ENCODE measurements at places on chromosomes 16 and 17.

DNA sequence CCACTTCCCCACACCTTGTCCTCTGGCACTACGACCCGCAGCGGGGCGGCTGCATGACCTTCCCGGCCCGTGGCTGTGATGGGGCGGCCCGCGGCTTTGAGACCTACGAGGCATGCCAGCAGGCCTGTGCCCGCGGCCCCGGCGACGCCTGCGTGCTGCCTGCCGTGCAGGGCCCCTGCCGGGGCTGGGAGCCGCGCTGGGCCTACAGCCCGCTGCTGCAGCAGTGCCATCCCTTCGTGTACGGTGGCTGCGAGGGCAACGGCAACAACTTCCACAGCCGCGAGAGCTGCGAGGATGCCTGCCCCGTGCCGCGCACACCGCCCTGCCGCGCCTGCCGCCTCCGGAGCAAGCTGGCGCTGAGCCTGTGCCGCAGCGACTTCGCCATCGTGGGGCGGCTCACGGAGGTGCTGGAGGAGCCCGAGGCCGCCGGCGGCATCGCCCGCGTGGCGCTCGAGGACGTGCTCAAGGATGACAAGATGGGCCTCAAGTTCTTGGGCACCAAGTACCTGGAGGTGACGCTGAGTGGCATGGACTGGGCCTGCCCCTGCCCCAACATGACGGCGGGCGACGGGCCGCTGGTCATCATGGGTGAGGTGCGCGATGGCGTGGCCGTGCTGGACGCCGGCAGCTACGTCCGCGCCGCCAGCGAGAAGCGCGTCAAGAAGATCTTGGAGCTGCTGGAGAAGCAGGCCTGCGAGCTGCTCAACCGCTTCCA, 2.6 kb downstream of the METTL26 start:
- DNase-seq: no peak

DNA sequence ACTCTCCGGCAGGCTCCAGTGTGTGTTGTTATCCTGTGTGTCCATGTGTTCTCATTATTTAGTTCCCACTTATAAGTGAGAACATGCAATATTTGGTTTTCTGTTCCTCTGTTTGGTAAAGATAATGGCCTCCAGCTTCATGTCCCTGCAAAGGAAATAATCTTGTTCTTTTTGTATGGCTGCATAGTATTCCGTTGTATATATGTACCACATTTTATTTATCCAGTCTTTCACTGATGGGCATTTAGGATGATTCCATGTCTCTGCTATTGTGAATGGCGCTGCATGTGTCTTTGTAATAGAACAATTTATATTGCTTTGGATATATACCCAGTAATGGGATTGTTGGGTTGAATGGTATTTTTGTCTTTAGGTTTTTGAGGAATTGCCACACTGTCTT, 807.3 kb upstream of the CA10 start:
- DNase-seq: no peak

DNA sequence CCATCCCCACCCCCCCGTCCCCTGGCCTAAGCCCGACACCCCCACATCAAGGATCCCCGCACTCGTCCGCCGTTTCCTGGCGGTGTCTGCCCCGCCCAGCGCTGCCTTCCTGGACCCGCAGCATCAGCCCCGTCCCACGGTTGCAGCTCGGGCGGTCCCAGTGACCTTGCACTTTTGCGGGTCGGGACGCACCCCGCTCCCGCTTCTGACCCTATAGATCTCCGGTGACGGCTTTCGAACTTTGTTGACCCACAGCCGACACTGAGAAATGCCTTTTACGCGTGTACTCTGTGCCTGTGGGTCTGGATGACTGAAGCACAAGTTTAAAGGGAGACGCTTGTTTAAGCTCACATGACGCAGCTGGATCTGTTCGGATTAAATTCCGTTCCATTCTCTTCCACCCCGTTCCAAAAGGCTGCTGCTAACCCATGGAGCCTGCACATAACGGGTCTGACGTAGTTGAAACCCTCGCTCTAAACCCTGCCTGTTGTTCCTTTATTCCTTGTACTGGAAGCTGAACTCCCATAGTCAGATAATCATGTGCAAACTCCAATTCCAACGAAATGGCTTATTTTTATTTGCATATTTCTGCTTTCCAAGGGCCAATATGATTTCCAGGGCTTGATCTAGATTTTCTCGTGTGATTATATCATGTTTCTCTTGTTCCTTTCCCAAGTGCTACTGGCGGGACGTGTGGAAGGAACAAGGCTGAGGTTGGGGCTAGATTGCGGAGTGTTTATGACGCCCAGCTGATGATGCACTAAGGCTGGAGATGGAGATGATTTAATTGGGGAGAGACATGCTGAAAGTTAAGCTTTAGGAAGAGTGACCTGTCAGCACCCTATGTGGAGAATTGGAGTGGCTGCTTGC, 834 bp downstream of the FLYWCH1 start:
- DNase-seq: no peak

DNA sequence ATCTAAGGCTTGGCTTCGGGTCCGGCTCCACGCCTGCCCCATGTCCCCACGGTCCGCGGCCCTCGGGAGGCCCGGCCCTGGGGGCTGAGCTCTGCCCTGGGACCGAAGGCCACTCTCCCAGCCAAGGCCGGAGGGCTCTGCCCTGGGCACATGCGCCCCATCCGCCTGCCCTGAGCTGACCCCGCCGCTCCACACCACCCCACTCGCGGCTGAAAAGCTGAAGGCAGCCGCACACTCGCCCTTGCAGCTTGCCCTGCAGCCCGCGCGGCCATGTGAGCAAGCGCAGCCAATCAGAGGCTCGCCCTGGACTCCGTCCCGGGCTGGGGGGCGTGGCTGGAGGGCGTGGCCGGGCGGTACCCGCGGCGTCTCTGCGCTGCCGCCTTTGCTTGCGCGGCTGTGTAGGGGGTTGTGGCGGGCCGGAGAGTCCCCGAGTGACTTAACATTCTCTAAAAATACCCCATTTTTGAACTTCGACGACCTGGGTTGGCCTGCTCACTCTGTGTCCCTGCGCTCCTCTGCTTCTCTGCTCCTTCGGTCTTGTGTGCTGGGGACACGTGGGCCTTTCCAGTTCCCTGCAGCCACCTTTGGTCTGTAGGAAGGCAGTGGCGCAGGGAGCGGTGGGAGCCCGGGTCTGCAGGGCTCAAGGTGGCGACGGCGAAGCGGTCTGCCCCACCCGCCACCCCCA, 8.8 kb upstream of the MAP2K3 start:
- peak; percentile 43 for DNase-seq

- no peak for DNase-seq
These were observed 10.4 kb upstream of the GOT2 start for GRCh38 chr16:58744497-58744896.

DNA sequence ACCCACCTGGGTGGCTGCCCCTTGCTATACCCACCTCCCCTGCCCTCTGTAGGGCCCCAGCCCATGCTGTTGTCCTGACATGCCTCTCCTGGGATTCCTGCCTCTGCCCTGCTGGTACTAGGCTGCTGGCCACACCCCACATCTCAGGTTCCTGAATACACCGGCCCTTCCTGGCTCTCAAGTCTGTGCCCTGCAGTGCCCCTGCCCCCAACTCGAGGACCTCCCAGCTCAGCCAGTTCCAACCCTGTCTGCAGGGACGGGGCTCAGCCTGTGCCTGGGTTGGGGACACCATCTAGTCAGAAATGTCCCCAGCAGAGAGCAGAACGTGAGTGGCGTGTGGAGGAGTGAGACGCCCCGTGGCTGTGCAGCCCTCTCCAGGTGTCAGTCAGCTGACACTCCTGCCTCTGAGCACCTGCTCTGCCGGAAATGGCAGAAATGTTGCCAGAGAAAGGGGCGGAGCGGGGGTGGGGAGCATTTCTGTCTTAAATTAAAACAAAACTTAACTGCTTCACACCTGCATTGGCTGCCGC, 28.7 kb downstream of the ACSF3 start:
- DNase-seq: no peak

GRCh38 chr16:56841233-56841632, 23.8 kb upstream of the SLC12A3 start:
- DNase-seq: no peak

DNA sequence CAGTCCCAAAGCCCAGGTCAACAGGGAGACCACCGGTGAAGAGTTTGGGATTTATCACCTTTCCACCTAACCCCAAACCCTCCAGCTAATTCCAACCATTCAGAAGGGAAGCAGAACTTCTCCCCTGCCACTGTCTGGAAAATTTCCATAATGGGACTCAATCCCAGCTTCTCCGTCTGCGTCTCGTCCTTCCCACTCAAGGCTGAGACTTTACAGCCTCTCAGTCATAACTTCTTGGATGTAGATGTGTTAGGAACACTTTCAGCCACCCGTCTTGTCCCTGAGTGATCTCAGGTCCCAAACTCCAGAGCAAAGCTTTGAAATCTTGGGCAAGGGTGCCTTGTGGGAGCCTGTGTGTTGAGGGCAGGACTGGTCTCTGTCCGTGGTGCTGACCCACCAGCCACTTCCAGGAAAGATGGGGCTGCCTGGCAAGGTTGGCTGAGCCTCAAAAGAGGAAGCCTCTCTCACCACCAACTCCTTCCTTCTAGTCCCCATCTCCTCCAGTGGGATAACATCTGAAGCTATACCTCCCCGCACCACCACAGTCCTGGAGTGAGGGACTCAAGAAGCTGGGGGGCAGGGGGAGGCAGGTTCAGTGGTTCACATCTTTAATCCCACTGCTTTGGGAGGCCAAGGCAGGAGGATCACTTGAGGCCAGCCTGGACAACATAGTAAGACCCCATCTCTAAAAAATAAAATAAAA, 9.3 kb downstream of the GAS2L2 start:
- no peak for DNase-seq

DNA sequence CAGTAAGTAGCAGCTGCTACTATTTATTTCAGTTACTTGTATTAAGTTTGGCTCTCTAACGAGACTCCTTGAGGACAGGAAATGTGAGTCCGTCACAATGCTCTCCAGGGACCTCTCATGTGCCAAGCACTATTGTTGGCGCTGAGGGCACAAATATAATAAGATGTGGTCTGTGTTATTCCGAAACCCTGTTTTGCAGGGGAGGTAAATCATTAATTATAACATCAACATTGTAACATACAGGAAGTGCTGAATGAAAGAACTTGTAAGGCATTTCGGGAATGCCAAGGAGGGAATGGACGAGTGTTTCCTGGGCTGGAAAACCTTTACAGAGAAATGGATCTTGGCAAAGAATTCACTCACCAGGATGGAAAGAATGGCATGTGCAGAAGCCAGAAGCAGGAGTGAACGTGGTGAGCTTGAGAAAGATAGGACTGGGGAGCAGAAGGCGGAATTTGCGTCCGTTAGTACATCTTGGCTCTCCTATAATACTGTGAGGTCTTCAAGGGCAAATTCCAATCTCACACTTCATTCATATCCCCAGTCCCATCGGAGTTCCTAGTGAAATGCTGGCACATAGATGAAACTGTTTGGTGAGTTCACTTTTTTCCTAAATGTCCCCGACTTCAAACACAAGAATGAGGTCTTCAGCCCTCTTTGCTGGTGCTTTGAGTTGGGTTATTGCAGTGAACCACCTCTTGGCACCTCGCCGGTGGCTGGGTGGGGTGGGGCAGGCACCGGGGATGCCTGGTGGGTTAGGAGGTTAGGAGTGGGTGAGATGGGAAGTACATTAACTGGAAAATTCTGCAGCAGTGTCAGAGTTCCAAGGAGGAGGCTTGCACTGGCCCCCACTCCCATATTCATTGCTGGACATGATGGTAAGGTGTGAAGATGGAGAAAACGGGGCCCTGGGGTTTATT, 11.5 kb downstream of the TAC4 start:
- DNase-seq: no peak

DNA sequence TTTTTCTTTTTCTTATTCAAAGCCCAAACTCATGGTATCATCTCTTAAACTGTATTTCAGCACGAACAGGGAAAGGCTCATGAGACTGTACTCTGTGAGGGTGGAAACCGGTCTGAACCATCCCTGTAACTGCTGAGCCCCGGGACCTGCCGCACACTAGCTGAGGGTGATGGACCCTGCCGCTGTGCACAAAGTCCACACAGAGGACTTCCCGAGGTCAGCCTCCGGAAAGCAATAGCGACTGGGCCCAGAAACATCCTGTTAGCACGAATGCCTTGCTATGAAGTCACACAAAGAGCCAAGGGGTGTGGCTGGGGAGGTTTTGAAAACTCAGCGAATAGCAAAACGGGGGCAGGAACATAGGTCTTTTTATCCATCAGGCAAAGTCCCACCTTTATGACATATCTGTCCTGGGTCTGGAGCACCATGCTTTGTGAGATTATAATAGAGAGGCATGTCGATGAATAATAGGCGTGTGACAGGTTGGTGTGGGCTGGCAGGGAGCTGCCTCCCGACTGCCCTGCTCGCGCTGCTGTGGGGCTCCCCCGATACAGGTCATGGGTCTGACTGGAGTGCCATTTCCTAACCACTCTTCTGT, 33.4 kb downstream of the CDK5R1 start:
- peak; percentile 52 for DNase-seq

DNA sequence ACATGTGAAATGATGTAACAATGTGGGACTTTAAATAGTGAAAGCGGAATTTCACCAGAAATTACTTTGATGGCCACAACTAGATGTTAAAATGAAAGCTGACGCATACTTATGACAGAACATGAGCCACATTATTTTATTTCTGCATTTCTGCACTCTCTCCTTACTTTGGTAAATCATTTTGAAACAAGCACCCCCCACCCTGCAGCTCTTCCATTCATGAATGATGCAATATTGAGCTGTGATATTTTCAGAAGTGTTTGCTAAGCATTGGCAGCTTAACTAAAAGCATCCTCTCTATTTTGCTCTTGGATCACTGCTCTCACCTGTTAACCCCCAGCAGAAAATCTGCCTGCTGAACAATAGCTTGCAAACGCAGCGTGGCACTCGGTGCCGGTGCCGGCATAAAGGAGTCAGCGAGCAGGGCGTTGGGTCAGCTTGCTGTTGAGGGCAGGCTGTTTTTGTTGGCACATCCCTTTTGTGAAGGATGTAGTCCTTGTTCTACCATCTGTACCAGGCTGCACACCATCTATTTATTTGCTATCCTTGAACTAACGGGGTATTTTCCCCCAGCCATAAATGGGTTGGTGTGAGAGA, 30.8 kb upstream of the CBLN1 start:
- DNase-seq: no peak

- DNase-seq: no peak
These were observed 20.5 kb downstream of the TMEM94 start for GRCh38 chr17:75476752-75477489.

GRCh38 chr16:79437764-79438751, 162.5 kb downstream of the MAF start:
- DNase-seq: no peak

DNA sequence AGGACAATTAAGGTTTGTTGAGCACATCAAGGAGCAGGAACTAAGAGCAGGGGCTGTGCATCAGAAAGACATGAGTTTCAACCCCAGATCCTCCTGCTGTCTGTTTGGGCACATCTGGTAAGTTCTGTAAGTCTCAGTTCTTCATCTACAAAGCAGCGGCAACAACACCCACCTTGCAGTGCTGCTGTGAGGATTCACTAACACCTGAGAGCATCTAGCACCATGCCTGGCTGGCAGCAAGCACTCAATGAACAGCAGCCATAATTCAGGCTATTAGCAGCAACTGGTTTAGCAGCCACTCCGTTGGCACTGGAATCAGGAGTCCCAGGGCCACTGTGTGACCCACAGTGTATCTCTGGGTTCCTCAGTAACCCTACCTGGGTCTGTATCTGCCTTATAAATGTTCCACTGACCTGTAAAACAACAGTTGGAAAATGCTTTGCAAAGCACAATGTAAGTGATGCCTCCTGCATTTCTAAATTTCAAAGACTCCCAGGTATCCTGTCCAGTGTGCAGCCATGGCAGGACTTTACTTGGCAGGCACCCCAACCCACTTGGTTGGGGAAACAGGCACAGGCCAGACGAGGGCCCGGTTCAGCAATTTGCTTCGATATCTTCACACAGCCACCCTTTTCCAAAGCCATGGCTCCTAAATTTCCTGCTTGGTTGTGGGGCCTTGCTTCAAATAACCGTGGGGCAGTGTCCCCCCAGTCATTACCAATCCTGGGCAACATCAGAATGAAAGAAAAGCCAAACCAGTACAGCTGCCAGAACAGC, 4.2 kb downstream of the ST3GAL2 start:
- DNase-seq: no peak

GRCh38 chr16:10045947-10046346, 136.3 kb downstream of the GRIN2A start:
- no peak for DNase-seq

Data from GM12878 (cell line).